Activated T-cell treated with anti-CD3 and anti-CD28 coated beads for 4 hours (primary cell): ENCODE measurements at places on chromosomes 3 and 15.

- no peak for DNase-seq
Measured at GRCh38 chr3:148629006-148629405, 68.7 kb upstream of the AGTR1 start.

DNA sequence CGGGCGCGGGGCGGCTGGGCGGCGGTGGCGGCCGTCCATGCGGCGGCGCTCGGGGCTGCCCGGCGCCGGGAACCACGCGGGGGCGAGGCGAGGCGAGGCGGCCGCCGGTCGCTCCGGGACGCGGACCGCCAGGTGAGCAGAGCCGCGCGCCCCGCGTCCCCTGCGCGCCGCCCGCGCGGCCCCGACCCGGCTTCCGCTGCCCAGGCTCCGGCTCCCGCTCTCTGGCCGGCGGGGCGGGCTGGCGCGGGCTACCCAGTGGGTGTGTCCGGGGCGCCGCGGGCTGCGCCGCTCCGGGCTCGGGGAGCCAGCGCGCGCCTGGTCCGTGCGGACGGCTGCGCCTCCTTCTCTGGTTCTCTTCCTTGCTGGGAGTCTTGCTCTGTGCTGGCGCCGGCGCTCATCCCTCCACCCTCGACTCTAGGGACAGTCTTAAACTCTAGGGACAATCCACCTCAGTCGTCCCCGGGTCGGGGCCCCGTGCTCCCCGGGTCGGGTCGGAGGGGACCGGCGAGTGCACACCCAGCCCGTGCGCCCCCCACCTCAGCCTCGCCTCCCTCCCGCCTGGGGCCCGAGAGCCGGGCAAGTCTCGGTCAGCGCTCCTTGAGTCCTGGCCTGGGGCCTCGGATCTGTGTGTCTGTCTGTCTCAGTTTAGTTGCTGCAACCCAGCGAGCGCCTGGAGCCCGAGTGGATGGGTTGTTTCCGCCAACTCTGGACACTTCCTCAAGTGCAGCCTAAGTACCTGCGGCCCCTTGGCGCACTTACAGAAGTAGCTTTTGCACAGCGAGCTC, 488 bp downstream of the THSD4 start:
- DNase-seq, result no peak

DNA sequence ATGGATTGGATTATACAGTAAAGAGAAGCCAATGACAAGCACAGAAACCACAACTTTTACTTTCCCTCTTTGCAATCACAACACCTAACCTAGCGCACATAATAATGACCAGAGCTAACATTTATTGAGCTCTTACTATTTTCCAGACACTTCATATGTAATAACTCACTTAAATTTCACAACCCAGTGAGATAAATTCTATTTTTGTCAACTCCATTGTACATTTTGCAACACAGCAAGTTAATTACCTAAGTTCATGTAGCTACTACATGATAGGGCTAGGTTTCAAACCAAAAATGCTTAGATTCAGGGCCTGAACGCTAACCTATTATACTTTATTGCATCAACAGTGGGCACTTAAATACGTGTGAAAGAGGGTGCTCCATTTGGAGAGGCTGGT, 89.5 kb downstream of the GADL1 start:
- no peak for DNase-seq

DNA sequence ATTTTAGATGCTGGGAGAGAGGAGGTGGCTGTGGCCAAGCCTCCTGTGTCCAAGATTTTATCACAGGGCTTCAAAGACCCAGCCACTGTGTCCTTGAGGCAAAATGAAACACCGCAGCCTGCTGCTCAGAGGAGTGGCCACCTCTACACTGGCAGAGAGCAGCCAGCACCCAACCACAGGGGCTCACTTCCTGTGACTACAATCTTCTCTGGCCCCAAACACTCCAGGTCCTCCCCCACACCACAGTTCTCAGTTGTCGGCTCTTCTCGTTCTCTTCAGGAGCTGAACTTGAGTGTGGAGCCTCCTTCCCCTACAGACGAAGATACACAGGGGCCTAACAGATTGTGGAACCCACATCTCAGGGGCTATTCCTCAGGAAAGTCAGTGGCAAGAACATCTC, 45.6 kb downstream of the CDAN1 start:
- DNase-seq, result no peak

- no peak for DNase-seq
Measured at GRCh38 chr3:107432646-107433045, 55.4 kb downstream of the CCDC54 start.

DNA sequence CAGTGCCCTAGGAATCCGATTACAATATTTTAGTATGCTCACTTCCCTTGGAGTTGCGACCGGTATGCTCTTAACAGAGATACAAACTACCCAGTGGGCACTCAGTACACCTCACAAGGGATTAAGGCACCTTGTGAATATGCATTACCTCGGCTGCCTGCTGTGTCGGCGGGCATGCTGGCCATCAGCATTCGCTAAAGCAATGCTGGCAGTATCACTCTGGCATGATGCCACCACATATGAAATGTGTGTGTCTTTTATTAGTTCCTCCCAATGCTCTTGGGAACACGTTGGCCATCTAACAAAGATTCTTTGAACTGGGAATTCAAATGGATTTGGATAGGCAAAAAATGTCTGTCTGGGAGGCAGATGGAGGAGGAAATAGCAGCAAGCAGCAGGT, 67.4 kb upstream of the FOXB1 start:
- no peak for DNase-seq

GRCh38 chr3:117919621-117920020, 1115.0 kb downstream of the IGSF11 start:
- DNase-seq, result no peak

- DNase-seq, result no peak
Measured at GRCh38 chr3:31724651-31725050, 191.9 kb downstream of the STT3B start.

- DNase-seq, result no peak
Measured at GRCh38 chr15:65431731-65432130, 9.0 kb upstream of the IGDCC4 start.

- DNase-seq, result no peak
Measured at GRCh38 chr15:85071061-85071460, 89.4 kb downstream of the PDE8A start.

- DNase-seq, result peak; percentile 83
Measured at GRCh38 chr15:44195151-44195740, at the start of gene FRMD5. Gene FRMD5, minus strand, starts transcription at chr15:44195271.

- no peak for DNase-seq
Measured at GRCh38 chr15:27674826-27675225, 424.3 kb downstream of the OCA2 start.

GRCh38 chr3:22537560-22537959, 665.6 kb upstream of the UBE2E2 start:
- DNase-seq, result no peak

DNA sequence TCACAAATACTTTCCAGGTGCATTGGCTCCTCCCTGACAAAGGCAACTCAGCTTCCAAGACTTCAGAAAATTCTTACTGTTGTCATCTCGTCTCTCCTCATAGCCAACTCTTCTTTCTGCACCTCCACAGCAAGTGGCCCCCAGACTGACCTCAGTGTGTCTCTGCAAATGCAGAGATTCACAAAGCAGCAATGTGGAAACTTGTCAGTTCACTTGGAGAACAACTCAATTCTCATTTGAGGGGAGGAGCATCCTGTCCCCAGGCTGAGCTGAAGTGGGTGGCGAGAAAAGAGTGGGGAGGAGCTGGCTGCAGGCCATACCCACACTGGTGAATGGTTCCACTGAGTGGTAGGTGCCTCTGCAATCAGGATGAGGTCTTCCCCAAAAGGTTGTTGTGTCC, 248.7 kb upstream of the IL12A start:
- DNase-seq, result no peak

DNA sequence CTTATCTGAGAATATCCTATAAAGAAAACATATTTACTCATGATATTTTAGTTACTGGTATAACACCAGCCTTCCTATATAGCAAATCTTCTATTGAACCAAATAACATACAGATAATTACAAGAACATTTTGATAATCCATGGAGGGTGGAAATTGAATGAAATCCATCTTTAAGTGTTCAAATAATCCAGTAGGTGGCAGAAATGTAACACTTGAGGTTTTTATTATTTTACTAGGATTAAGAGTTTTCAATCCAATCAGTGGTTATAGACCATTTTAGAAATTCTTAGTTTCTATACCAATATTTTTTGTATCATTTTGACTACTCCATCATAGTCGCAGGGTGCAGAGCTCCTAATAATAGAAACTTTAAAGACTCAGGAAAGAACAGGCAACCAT, 101.9 kb upstream of the KCNH8 start:
- DNase-seq, result no peak

DNA sequence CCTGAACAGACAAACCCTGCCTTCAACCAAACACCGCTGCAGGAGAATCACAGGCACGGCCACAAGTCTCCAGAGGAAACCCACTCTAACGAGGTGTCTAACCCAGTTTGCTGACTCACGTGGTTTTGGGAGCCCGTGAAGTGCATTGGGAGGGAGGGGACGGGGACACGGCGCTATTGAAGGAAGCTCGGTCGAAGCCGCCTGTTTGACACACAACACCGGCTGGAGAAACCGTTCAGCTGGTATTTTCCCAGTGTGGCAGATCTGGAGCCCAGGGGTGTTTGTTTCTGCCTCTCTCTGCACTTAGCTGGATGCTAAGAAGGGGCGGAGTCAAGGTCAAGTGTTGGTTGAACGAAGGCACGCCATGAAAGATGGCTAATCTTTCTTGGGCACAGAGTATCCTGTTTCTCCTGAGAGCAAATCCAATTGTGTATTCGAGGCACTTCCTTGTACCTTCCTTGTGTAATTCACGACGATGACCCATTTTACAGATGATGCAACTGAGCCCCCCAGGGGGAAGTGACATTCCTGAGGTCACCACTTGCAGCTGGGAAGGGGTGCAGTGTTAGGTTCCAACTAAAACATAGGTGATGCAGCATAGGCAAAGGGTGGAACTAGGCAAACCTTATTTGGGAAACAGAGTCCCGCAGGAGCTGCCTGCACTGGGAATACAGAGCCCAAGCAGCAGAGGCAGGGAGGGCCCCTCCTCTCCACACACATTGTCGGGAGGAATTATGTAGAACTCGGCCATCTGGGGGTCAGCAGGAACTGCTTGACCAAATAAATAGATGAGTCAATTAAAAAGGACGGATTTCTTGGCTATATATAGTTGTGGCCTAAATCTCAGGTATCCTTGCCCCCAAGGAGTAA, 22.5 kb downstream of the SLC6A6 start:
- peak; percentile 11 for DNase-seq

DNA sequence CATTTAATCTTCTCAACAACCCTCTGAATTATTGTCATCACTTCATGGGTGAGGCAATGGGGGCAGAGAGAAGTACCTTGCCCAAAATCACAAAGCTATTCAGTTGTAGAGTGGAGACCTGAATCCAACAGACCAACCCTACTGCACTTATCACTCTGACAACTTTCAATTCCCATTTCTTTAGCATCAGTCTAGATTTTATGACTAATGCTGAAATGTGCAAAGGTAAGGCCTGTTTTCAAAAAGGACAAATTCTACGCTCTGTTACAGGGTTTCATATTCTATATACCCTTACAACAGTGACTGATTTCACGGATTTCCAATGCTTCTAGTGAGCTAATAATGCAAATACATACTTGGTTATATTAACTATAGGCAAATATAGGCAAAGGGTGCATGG, 286.0 kb downstream of the ADAMTS17 start:
- DNase-seq, result no peak

DNA sequence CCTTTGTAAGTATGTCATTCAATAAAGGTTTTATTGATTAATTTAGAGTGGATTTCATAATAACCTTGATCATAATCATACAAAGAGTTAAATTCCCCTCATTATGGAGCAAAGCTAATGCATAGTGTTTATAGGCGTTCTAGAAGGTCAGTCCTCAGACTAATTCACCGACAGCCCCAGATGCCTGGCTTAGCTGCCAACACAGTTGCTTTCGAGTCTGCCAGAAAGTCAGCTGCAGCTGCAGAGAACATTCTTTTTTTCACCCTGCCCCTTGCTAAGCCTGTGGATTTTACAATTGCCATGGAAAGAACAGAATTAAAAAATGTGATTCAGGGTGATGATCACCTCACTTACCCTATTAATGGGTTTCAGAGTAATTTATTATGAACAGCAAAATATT, 21.2 kb downstream of the CADM2 start:
- no peak for DNase-seq

DNA sequence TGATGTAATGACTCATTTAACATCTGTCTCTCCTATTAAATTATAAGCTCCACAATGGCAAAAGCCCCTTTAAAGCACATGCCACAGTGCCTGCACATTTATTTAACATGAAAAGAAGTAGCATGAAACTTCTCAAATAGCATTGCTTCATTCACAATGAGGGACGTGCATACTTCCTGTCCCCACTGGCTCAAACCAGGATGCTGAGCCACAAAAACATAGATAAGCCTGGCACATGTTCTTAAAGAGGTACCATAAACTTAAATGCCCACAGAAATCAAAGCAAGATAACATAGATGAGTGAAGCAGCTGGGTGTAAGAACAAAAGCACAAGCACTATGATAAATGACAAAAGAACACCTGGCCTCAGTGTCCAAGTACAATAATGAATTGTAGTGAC, 3.8 kb downstream of the TP53BP1 start:
- no peak for DNase-seq

DNA sequence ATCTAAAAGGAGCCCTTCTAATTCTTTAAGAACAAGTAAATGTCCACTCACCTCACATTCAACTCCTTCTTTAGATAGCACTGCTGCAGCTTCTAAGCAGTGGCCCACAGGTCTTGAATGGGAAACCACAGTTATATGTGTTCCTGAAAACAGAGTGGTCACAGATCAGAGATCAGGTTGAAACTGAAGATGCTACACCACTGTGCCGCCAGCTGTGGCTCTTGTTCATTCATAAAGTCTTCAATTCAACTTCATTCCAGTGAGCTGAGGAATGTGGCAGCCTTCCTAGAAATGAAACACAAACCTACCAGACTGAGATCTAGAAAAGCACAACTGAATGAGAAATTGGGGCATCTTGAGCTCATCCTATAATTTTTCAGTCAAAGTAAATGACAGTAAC, 4.0 kb downstream of the PDHB start:
- DNase-seq, result no peak

- DNase-seq, result no peak
Measured at GRCh38 chr3:52524258-52524751, 9.4 kb downstream of the NT5DC2 start.

- no peak for DNase-seq
Measured at GRCh38 chr3:143648708-143649107, 199.6 kb downstream of the SLC9A9 start.

GRCh38 chr15:67066959-67067853, 1.8 kb downstream of the SMAD3 start:
- DNase-seq, result no peak

GRCh38 chr15:50046159-50046558, 72.9 kb downstream of the ATP8B4 start:
- no peak for DNase-seq

GRCh38 chr15:45729141-45729540, 94.3 kb downstream of the SQOR start:
- DNase-seq, result no peak
